ENCODE measurements at places on chromosomes 4 and X.

GRCh38 chrX:31551913-31552312, 480.1 kb upstream of the FTHL17 start:
- DNase-seq: no peak

DNA sequence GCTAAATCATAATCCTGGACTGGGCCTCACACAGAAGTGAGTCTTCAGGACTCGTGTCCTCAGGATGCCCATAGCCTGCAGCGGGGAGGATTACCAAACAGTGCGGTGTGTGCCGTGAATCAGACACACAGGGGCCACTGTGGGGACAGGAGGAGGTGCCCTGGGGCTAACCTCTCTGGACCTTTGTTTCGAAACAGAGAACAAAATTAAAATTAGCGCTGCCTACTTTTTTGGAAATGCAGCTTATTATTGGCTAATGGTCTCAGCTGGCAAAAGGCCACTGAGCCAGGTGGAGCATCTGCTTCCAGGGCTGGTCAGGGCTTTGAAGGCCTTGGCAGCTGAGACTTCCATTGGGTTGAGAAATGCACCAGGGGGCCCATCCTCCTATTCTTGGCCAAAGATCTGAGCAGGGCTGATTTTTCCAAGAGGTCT, 236.2 kb downstream of the EVC2 start:
- no peak for DNase-seq

- DNase-seq: no peak
These were observed 226.3 kb upstream of the LDB2 start for GRCh38 chr4:17124767-17125166.

GRCh38 chr4:173074501-173074946, 94.1 kb upstream of the GALNT7 start:
- no peak for DNase-seq

Measured in activated CD4-positive, alpha-beta T cell treated with anti-CD3 and anti-CD28 coated beads for 1 hour (primary cell).